ENCODE measurements at places on chromosomes 2 and 18. TPM values are rescaled to one million over a fixed set of nuclear protein-coding genes. Genes with fewer than 3 reads are reported as not detected.
A peak's percentile ranks its signal among the peaks of the same experiment; 100 is the strongest.

Gene LMAN2L
- total RNA-seq: 9.1 TPM

Gene VWA3B
- not detected for total RNA-seq

Gene GLB1L
- total RNA-seq: 1.8 TPM

Gene MROH2A
- not detected for total RNA-seq

Gene RTP5
- total RNA-seq: not detected

Gene DSG1
- total RNA-seq: not detected

Gene TMEM178A
- 0.99 TPM for total RNA-seq

Gene ITGB6
- total RNA-seq: not detected

Gene DNAH6
- 1.5 TPM for total RNA-seq

Gene ACOXL
- total RNA-seq: not detected

Gene ADGRF3
- 1.5 TPM for total RNA-seq

- no peak for DNase-seq
Measured at GRCh38 chr2:23268467-23269263, 116.3 kb upstream of the KLHL29 start.

DNA sequence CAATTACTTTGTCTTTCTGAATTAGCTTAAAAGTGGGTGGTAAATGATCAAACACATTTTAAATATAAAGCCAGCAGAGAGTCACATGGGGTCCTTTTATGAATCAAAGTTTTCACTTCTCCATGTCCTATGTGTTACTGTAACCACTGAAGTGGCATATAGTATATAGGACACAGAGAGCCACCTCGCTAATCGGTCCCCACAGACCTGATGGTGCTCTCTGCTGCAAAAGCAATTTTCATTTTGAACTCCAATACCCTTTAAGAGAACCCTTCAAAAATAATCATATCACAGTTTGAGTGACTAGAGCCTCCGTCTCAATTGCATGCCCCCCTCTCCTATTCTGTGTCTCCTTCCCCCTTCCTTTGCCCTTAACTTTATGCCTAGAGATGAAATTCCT lies 272.8 kb downstream of the ERBB4 start:
- DNase-seq: no peak

- DNase-seq: no peak
Measured at GRCh38 chr18:2903006-2903405, 56.2 kb downstream of the EMILIN2 start.

DNA sequence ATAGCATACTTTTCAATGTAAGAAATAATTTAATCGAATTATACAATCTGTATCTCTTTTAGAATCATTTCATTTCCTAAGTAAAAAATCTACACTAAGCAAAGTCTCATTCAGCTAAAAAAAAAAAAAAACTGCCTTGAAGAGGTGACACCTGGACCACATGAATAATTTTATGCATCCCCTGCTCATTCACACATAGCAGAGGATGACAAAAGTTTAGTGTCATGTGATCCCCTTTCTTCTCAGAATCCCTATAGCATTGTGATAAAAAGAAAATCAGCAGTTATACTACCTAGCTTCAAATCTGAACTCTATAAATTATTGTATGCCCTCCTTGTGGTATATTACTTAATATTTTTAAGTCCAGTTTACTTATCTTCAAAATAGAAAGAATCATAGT lies 603.8 kb downstream of the ERBB4 start:
- no peak for DNase-seq

DNA sequence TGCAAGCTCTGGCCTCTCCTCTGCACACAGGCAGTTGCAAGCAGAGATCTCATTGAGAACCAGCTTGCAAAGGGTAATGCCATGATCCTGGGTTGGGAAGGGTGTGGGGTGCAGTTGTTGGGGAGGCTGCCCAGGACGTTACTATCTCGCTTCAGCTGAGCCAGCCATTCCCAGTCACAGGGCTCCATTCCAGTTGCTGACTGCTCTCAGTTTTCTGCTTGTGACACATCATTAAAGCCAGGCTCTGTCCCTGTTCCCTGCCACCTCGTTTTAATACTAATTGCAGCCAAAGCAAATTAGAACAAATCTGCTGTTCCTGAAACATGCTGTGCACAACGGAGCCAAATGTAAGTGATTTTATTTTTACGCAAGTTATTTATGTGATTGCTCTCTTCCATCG lies 62.5 kb upstream of the SMAD2 start:
- DNase-seq: no peak

GRCh38 chr18:13983506-13983905 lies 68.2 kb upstream of the MC2R start:
- DNase-seq: no peak

- DNase-seq: no peak
Measured at GRCh38 chr2:124147552-124147951, 122.5 kb downstream of the CNTNAP5 start.

GRCh38 chr2:160334028-160334741 lies 134.1 kb upstream of the ITGB6 start:
- no peak for DNase-seq

- DNase-seq: no peak
Measured at GRCh38 chr2:104658904-104659591, 194.9 kb upstream of the POU3F3 start.

- DNase-seq: no peak
Measured at GRCh38 chr18:67845035-67845434, 328.5 kb upstream of the DSEL start.

GRCh38 chr2:217293607-217294006 lies 433.7 kb upstream of the TNP1 start:
- no peak for DNase-seq

DNA sequence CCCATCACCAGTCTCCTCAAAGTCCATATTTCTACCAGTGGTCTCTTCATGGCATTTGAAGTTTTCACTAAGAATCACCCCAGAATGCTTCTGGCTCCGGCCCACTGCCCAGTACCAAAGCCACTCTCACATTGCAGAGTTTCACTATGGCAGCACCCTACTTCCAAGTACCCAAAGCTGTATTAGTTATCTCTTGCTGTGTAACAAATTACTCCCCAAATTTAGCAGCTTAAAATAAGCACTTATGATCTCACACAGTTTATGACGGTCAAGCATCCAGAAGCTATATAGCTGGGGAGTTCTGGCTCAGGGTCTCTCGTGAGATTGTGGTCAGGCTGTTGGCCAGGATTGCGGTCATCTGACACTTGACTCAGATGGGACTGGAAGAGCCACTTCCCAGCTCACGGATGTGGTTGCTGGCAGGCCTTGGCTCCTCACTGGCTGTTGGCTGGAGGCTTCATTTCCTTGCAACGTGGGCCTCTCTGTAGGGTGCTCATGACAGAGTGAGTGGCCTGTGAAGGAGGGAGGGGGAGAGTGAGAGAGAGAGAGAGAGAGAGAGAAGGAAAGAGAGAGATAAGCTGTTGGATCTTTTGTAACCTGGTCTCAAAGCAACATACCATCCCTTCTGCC lies 189.5 kb downstream of the CTIF start:
- no peak for DNase-seq

- no peak for DNase-seq
Measured at GRCh38 chr2:73716543-73717250, 20.4 kb downstream of the TPRKB start.

- no peak for DNase-seq
Measured at GRCh38 chr2:51256736-51257135, 224.8 kb upstream of the NRXN1 start.

- no peak for DNase-seq
Measured at GRCh38 chr2:181846399-181847197, 44.9 kb upstream of the ITPRID2 start.

DNA sequence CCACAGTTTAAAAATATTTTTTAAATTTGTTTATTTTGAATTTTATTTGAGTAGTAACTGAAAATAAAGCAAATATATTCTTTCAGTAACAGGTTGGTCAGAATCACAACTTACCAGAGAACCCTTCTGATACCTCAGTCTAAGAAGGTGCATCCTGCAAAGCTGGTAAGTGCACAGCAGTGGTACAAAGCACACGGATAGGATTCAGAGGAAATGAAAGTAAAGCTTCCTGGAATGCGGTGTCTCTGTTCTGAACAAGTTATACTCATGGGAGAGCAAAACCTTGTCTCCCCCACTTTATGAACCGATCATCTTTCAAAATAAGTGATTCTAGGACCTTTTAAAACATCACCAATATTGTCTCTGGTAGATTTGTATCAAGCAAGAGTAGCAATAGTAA lies 398.3 kb downstream of the TMX3 start:
- DNase-seq: no peak

DNA sequence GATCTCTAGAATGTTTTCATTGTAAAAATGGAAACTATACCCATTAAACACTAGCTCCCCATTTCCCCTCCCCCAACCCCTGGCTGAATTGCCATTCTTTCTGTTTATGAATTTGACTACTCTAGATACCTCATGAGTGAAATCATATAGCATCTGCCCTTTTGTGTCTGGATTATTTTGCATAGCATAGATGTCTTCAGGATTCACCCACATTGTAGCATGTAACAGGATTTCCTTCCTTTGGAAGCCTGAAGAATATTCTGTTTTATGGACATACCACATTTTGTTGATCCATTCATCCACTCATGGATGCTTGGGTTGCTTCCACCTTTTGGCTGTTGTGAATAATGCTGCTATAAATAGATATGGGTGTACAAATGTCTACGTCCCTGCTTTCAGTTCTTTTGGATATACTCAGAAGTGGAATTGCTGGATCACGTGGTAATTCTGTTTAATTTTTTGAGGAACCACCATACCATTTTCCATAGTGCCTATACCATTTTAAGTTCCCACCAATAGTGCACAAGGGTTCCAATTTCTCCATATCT lies 7.7 kb upstream of the ASB1 start:
- no peak for DNase-seq

GRCh38 chr2:232584238-232584637 lies 33.7 kb downstream of the EIF4E2 start:
- DNase-seq: no peak

DNA sequence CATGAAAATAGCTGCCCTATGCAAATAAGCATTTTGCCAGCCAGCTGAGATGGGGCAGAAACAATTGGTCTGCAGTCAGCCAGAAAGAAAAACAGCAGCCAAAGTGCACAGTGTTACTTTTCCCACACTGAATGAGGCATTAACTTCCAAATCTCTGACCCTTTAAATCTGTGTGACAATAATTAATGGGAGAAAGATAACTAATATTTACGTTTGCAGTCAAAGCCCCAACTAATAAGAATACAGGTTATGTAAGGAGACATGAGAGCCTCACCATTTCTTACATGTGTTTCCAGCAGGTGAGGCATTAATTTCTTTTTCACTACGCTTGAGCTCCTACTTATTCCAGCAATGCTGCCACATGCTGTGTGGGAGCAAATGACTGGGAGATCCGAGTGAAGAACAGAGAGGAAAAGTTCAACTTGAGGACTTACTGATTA lies 339.0 kb downstream of the SATB2 start:
- no peak for DNase-seq

- DNase-seq: no peak
Measured at GRCh38 chr2:85264471-85264870, 63.3 kb downstream of the TGOLN2 start.

- DNase-seq: no peak
Measured at GRCh38 chr2:26284132-26284531, 39.4 kb downstream of the HADHB start.

DNA sequence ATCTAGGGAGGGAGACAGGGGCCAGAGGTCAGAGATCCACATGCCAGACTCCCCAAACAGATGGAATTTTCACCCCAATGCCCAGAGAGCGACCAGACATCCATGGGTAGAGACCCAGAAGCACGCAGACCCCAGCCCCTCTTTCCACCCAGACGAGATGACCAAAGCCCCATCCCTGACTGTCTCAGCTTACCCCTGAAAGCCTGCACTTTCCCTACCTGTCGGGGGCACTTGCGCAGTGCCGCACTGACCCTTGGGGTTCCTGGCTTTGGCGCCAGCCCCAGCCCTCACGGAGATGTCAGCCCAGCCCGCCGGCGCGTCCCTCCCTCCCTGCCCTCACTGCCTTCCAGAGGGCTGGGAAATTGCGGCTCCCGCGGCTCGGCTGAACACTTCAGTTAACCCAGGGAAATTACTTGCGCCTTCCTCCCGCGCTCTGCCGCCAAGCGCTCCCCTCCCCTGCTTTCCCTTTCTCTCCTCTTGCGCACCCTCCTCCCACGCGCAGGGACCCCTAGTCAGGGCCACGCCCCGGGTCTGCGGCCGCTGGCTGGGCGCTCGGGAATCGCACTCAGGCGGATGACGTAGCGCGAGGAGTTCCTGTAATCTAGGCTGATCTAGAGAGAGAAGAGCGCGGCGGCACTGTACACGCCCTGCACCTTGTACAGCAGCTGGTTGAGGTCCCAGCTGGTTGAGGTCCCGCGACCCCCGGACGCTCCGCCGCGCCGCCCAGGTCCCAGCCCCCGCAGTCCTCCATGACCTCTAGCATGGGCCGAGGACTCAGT lies 12.0 kb downstream of the ALPG start:
- no peak for DNase-seq

DNA sequence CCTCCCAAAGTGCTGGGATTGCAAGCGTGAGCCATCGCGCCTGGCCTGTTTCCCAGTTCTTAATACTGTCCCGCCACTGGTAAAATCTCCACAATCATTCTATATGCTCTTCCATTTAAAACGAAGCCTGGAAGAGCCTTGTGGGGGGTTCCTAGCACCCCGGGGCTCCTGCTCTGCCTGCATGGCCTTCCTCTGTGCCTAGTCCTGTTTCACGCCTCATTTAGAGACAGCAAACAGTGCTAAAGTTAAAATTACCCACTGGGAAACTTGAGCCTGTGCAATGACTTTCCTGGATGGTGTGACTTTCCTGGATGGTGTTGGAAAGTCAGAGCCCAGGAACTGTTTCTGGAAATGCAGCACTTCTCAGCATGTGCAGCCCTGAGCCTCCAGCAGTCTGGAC lies 55.0 kb downstream of the INPP5D start:
- no peak for DNase-seq

- peak; percentile 28 for DNase-seq
Measured at GRCh38 chr2:216119986-216120385, 10.8 kb downstream of the XRCC5 start.

- no peak for DNase-seq
Measured at GRCh38 chr18:44495151-44495550, 185.5 kb upstream of the SETBP1 start.

- DNase-seq: no peak
Measured at GRCh38 chr2:5696945-5697521, 4.8 kb downstream of the SOX11 start.

GRCh38 chr2:67516899-67517530 lies 119.9 kb downstream of the ETAA1 start:
- no peak for DNase-seq

DNA sequence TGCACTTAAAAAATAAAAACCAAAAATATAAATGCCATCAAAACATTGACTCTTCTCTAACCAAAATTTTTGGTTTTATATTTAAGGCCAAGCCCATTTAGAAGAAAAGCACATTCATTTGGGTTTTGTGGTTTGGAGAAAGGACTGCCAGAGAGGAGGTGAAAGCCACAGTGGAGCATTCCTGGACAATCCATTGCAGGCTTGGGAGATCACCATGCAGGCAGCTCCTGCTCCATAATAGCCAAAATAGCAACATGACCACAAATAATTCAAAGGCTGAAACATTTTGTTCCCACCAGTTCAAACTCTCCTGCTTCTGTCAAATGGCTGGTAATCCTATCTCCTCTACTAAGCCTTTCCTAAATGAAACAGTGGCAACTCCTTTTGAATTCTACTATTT lies 73.5 kb downstream of the GALNT3 start:
- no peak for DNase-seq

DNA sequence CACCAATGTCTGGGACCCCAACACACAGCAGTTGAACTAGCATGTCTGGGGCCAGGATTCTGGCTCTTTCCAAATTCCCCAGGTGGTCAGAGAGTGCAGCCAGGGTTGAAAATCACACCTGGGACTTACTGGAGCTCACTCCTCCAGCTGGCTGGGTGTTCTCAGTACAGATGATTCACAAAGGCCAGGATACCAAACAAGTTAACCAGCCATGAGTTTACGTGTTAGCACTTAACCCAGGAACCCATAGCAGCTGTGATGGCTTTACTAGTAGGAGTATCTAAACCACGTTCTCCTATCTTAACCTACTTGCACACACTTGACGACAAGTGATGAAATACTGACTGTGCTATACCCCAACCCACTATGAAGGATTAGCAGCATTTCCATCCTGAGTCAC lies 222.8 kb downstream of the FBXO15 start:
- no peak for DNase-seq

Data from naive thymus-derived CD8-positive, alpha-beta T cell (primary cell).